Stimulated activated CD4-positive, alpha-beta T cell treated with anti-CD3 and anti-CD28 coated beads, Interleukin-4, amount 100 ng/mL, for 24 hours (primary cell): ENCODE measurements at places on chromosomes 11 and 22.

DNA sequence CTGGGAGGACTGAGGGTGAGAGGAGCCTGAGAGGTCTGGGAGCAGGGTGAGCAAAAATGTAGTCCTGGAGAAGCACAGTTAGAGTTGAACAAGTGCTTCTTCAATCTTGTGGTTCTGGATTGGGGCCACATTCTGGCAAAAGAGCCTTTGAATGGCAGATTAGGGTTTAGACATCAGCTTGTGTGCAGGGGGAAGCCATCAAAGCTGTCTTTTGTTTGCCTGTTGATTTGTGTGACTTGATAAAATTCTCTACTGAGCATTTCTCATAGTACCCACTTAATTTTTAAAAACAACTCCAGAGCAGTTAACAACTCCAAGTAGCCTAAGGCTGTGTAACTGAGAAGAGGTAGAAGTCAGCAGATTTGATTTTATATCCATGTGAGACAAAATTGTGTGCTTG, 166.2 kb downstream of the FAT3 start:
- DNase-seq, result no peak

- DNase-seq, result no peak
These were observed 6.8 kb upstream of the WDR74 start for GRCh38 chr11:62846177-62846576.

DNA sequence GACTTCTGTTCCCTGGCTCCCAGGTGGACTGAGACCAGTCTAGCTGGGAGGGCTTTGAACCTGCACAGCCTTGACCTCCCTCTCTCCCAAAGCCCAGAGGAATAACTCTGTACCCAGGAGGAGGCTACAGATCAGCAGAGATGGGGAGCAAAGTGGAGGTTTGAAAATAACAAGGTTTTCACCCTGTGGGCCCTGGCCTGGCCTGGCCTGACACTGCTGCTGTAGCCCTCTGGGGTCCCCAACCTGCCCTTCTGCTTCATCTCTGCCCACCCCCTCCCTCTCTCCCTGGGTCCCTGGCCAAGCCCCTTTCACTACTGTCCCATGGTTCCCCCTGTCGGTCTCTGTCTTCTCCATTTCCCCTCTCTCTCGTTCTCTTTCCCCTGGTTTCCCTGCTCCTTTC, 225.2 kb downstream of the BUD13 start:
- no peak for DNase-seq

DNA sequence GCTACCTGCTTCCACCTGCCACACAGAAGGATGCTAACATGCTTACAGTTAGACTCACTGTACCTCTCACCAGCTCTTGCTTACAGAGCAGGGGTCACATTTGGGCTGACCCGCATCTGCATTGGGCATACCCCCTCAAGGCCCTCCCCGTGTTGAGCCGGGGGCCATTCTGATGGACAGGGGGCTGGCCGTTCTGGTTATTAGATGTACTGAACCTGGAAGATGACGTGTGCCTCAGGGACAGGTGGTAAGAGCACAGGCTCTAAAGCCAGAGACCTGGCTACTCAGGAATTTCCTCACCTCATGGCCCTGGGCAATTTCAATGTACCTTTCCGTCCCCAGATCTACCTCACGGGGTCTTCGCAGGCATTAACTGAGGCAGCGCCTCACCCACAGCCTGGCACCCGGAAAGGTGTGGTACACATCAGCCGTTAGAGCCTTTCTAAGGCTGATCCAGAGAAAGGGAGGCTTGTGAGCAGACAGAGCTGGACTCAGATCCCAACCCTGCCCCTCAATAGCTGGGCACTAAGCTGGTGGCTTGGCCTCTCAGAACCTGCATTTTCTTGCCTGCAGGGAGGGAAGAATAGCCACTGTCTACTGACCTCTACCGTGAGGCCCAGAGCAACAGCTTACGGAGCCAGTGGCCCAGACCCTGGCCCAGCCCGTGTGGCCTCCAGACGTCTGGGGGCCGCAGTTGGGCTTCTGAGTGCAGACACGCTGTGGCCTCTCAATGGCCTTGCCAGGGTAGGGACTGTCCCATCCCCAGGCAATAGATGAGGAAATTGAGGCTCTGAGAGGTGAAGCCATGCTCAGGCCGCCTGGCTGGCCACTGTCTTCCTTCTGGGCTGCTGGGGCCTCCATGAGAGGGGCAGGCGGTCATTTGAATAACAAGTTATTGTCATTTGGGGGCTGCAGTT, 100.6 kb downstream of the MORC2 start:
- DNase-seq, result no peak

DNA sequence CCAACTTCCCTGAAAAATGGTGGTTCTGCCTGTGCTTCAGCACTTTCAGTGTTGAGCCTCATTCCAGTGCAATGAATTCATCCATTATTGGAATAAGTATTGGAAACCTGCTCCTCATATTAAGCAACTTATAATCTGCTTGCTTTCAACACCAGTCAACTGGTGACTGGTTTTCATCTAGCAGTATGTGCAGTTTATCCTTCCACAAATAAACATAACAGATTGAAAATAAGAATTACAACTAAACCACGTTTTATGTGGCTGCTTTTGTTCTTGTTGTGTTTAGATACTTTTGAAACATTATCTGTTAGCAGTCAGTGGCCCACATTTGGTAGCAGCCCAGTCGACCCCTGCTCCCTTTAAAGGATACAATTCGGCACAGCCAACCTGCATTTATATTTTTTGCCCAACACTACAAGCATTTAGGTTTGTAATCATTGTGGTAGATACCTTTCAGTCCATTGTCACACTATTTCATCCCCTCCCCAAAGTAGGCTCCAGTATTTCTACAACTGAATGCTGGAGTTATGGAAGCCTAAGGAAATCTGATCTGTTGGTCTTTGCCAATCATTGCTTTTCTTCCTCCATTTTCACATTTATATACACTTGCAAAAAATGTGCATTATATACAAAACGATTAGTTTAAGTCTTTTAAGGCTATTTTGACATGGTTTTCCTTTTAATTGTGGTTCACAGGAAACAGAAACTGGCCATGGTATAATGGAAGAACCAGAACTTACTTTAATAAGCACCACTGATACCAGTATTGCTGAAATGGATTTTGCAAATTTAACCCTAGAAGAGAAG, 13.1 kb downstream of the TAF1D start:
- no peak for DNase-seq

GRCh38 chr22:28004021-28004420, 85.0 kb upstream of the PITPNB start:
- no peak for DNase-seq

DNA sequence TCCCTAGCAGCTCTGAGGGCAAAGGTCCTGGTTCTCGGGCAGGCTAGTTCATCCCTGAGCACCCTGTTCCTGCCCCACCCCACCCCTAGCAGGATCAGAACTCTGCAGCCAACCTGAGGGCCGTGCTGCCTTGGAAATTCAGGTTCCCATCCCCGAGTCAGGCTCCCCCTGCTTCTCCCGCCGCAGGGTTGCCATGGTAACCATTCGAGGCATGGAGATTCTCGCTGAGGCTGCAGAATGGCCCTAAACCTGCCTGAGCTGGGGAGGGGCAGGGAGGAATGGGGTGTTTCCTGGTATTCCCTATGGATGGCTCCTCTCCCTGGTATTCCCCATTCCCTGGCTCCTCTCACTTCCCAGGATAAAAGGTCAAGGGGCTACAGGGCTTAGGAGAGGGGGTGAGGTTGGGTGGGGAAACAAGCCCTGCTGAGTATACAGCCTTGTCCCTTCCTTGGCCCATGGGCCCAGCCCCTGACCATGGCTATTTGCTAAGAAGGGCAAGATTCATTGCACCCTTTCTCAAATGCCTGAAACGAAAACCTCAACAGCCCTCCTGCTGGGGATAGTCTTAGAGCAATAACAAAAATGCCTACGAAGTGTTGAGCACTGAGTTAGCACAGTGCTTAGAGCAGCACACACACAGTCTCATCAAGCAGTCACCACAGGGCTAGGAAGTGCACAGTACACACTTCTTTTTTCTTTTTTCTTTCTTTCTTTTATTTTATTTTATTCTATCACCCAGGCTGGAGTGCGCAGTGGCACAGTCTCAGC, 58.7 kb downstream of the CHST1 start:
- DNase-seq, result no peak

DNA sequence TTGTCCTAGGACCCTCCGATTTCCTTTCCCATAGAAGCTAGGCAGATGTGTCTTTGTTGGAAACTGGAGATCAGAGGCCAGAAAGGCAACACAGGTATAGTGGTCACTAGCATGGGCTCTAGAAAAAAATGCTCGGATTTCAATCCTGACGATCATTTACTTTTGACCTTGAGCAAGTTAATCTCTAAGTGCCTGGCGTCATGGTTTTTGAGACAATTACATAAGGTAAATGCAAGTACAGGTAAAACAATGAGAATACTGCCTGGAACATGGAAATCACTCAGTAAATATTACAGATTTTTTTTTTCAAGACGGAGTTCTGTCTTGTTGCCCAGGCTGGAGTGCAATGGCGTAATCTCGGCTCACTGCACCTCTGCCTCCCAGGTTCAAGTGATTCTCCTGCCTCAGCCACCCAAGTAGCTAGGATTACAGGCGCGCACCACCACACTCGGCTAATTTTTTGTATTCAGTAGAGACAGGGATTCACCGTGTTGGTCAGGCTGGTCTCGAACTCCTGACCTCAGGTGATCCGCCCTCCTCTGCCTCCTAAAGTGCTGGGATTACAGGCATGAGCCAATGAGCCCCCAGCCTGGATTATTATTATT, 1.1 kb upstream of the DENND5A start:
- no peak for DNase-seq

DNA sequence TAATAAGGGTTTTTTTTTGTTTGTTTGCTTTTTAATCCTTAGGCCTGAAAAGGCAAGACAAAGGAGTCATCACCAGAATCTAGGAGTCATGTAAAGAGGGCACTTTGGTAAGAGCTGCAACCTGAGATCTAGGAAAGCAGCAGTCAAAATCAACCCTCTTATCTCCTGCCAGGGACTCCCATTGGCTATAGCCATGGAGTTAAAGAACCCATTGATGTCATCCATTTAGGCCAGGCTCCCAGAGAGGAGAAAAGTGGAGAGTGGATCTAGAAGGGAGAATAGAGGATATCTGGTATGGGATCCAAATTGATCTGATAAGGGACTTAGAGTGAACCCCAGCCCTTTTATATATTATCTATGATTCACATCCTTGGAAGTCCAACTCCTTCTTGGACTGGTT, 35.9 kb downstream of the ZNF215 start:
- DNase-seq, result no peak

DNA sequence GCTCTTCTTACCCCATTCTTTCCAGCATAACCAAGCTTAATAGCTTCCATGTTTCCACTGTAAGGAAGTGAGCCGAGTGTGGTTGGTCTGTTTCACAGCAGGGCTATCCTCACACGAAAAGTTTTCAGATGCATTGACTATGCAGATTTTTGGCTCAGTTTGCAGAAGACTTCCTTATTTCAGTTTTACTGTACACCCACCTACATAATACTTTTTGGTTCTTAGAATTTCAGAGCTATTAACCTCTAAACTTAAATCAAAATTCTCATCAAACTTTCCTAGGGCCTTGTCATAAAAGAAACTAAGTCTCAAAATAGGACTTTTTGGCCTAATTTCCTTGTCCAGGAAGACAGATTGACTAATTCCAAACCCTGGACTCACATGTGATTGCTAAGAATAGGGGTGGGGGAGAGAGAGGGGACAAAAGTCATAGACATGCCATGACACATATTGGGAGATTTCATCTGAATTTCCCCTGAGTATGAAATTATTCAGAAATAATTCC, 7.3 kb upstream of the EHF start:
- DNase-seq, result no peak

GRCh38 chr22:17239156-17239701, 20.0 kb upstream of the ADA2 start:
- no peak for DNase-seq

DNA sequence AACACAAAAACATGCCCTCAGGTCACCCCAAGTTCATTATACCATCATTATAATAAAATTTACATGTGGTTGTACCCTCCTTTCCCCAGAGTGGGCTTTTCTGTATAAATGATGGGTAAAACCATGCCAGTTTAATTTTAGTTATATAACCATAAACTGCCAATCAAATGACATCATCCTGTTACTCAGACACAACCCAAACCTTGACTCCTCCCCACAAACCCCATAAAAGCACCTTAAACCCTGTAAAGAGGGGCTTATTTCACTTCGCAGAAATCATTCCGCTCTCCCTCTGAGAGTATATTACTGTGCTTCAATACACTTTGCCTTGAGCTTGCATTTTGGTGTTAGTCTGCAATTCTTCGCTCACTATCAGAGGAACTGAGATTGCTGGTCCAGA, 5.5 kb upstream of the APOL3 start:
- DNase-seq, result no peak

- no peak for DNase-seq
These were observed 25.0 kb upstream of the PHLDA2 start for GRCh38 chr11:2954263-2954662.

DNA sequence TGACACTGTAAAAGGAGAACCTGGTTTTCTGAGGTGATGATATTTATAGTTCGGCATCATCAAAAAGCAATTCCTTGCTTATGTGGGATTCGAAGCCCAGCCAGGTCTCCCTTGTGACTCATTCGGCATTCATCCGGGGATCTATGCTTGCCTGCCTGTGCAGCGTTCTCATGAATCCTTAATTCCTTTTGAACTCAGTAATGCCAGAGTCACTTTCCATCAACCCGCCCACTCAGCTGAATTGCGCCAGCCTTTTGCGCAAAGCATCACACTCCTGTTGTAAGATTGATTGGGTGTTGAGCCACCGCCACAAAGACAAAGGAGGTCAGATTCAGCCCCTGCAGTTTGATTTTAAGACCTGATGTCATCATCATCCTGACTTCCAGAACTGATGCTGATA, 128.6 kb downstream of the SLC17A6 start:
- DNase-seq, result no peak

GRCh38 chr22:24069721-24070120, 58.6 kb downstream of the CABIN1 start:
- DNase-seq, result no peak

- DNase-seq, result no peak
These were observed 14.9 kb upstream of the TSKU start for GRCh38 chr11:76768088-76768908.

DNA sequence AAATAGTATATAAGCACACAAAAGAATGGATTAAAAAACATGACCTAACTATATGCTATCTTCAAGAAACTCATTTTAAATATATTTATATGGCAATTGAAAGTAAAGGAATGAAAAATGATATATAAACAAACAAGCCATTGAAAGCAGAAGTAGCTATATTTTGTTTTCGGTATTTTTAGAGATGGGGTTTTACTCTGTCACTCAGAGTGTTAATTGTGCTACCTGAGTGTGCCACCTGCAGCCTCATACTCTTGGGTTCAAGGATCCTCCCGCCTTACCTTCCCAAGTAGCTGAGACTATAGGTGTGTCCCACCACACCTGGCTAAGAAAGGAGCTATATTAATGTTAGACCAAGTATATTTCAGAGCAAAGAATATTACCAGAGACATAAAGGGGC, 624.1 kb downstream of the BUD13 start:
- DNase-seq, result no peak

GRCh38 chr11:65868076-65868667, 4.4 kb downstream of the EFEMP2 start:
- DNase-seq, result no peak

- no peak for DNase-seq
These were observed 24.8 kb downstream of the GAB2 start for GRCh38 chr11:78392854-78393253.

GRCh38 chr11:114216796-114217180, 79.4 kb upstream of the NNMT start:
- no peak for DNase-seq
